NCI-H2107 (cell line): ENCODE measurements at places on chromosomes 16 and 17.

- no peak for DNase-seq
Measured at GRCh38 chr17:80117491-80118401, 16.4 kb downstream of the GAA start.

GRCh38 chr17:30148376-30148775 lies 31.8 kb downstream of the NSRP1 start:
- DNase-seq: no peak

- no peak for DNase-seq
Measured at GRCh38 chr16:89444151-89444723, 46.1 kb downstream of the ANKRD11 start.

- DNase-seq: no peak
Measured at GRCh38 chr17:62919388-62919787, 46.6 kb upstream of the TANC2 start.

GRCh38 chr17:50949989-50950877 lies 84.1 kb upstream of the TOB1 start:
- peak; percentile 50 for DNase-seq

DNA sequence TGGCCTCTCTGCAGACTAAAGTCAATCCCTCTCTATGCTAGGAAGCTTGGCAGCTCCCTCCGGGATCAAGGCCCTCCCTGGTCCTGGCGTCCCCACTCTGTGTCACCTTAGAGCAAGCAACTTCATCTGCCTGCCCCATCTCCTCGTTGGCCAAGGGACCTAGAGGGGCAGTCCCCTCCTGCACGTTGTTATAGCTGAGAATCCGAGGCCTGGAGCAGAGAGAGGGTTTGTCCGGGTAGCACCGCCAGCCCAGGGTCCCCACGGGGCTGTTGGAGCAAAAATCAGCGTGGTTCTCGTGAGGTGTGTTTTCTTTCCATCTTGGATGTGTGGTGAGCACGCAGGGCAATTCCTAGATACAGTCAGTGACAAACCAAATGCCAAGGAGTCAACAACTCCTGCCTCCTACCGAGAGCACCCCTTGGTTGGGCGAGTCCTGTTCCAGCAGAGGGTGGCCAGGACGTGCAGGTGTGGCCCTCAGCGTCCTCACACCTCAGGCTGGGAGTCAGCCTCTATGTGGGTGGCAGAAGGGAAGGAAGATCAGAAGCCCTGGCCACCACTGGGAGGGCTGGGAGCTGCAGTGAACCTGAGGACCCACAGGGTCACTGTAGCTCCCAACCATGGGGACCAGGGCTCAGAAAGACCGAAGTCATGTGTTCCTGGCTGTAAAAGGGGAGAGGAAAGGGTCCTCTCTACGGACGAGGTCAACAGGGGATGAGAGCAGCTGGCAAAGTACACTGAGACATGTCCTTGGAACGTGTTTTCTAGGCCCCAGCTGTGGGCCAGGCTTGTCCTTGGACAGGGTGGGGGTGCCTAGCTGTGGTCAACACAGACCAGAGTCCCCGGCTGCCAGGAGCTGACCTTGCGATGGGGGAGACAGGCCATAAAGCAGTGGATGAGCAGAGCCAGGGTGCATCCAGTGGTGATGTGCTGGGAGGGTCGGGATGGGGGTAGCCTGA lies 85.6 kb upstream of the CIBAR2 start:
- no peak for DNase-seq

DNA sequence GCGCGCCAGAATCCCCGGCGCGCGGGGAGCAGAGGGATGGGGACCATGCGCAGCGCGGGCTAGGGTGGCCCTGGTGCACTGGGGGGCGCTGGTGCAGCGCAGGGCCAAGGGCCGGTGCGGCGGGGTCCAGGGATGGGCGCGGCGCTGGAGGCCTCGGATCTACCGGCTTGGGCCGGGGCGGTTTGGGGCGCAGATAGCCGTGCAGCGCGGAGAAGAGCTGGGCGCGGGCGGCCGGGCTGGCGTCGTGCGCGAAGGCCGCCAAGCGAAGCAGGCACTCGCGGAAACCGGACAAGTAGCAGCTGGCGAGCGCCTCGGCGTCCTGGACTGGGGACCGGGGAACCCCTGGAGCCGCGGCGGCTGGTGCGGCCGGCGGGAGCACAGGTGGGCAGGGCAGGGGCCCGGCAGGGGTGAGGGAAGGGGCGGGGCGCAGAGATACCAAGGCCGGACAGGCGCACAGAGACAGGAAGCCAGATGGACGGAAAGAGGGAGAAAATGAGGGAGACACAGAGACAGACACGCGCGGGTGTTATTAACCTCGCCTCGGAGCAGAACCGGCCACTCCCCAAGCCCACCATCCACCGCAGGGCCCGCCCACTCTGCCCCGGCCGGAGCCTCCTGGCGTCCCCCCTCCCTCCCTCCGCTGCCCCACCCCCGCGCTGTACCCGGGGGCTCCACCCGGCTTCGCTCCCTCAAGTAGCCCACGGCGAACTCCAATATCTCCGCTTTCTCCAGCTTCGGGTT lies 2.1 kb downstream of the HES7 start:
- DNase-seq: no peak

DNA sequence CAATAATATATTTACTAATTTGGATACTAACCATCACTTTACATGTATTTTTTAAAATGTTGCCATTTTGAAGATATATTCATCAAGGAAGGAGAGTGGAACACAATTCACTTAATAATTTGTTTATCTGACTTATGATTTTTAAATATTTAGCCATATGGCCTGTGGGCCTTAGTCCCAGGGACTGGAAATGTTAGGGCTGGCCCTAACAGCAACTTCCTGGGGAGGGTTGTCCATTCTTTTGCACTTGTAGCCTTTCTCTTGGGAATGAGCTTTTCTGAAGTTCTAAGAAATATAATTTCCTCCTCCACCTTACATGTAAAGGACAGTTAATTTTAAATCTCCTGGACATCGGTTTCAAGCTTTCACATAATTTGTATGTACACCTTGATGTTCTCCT lies 27.7 kb upstream of the WSB1 start:
- DNase-seq: no peak

DNA sequence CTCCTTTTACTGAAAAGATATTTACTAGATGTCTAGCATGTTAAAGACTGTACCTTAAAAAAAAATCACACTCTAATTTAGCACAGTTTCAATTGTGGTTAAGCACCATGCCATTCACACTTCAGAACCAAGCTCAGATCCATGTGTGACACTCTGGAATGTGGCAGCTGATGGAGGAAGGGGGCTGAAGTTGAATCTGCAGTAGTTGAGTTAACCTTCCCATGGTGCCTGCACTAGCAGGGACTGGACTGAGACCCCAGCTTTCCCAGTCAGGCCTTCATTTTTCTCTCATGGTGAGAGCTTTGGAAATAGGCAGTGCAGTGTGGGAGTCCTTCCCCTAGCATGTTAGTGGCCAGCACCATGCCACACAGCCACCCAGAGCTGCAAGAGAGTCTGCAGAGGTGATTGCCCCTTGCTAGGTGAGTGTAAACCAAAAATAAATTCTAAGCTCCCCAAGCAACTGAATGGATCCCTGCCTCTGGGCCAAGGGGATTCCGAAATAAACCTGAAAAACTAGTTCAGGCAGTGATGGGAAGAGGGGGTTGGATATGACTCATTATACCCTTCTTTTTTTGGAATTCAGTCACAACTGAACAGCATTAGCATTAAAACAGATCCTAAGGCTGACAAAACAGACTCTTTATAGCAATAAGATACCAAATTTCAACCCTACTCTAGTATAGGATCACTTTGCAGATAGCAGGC lies 208.5 kb downstream of the WWOX start:
- DNase-seq: no peak

GRCh38 chr16:280005-280460 lies 358 bp upstream of the ARHGDIG start:
- DNase-seq: no peak

DNA sequence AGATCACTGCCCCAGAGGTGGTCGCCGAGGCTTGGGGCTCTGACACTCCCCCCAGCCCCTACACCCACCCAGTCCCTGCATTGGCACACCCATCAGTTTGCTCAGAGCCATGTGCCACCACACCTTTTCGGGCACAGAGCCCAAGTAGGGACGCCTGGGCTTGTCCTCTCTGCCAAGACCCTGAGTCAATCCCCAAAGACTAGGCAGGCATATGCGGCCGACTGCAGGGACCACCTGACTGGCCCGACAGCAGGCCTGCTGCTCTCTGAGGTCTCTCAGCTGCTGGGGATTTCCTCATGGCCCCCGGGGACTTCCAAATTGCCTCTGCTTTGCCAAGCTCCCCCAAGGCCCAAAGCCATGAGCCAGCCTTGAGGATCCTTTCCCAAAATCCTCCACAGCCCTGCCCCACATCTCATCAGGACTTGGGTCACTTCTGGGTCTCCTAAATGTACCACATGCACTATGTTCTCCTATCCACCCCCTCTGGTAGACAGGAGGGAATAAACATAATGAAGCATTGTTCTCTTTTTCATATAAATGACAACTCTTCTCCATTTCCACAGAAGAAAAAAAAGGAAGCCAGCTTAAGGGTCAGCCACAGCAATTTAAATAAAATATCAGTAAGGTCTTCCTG lies 30.6 kb downstream of the MYO18A start:
- DNase-seq: no peak

DNA sequence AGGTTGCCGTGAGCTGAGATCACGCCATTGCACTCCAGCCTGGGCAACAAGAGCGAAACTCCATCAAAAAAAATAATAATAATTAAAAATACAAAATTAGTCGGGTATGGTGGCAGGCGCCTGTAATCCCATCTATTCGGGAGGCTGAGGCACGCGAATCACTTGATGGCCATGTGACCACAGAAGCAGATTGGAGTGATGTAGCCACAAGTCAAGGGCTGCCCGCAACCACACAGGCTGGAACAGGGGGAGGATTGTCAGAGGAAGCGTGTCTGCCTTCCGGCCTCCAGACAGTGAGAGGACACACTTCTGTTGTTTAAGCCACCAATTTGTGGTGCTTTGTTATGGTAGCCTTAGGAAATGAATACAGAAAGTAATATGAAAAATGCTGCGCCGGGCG lies 11.8 kb upstream of the NAGS start:
- no peak for DNase-seq

DNA sequence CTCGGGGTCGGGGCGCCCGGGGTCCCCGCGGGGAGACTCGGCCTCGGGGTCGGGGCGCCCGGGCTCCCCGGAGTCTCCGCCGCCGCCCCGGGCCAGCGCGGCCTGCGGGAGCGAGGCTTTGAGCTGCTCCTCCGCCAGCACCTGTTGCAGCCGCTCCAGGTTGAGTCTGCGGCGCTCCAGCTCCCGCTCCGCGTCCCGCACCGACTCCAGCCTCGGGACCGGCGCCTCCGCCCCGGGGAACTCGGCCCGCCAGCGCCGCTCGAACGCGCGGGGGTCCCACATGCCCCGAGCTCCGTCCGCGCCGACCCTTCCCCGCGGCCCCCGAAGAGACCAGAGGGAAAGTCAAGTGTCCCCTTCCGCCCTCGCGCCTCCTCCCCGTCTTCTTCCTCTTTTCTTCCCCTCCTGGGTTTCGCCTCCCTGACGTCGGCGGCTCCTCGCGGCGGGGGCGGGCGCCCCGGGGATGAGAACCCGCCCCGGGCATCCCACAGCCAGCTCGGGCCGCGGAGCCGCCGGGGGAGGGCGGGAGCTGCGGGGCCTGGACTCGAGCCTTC lies 40.8 kb upstream of the BHLHA9 start:
- DNase-seq: no peak

DNA sequence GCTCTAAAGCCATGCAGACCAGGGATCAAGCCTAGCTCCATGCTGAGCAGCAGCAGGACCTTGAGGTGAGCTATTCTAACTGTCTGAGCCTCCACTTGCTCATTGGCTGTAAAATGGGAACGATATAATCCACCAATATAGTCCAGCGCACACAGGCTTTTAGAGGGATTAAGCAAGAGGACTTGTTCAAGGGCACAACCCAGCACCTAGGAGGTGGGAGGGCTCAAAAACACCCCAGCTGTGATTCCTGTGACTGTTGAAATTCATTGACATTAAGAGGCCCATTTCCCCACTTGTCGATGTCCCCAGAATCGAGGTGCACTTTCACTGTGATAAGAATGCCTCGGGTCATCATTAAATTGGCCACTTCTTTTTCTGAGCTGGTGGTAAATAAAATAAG lies 4.1 kb downstream of the USH1G start:
- DNase-seq: no peak

DNA sequence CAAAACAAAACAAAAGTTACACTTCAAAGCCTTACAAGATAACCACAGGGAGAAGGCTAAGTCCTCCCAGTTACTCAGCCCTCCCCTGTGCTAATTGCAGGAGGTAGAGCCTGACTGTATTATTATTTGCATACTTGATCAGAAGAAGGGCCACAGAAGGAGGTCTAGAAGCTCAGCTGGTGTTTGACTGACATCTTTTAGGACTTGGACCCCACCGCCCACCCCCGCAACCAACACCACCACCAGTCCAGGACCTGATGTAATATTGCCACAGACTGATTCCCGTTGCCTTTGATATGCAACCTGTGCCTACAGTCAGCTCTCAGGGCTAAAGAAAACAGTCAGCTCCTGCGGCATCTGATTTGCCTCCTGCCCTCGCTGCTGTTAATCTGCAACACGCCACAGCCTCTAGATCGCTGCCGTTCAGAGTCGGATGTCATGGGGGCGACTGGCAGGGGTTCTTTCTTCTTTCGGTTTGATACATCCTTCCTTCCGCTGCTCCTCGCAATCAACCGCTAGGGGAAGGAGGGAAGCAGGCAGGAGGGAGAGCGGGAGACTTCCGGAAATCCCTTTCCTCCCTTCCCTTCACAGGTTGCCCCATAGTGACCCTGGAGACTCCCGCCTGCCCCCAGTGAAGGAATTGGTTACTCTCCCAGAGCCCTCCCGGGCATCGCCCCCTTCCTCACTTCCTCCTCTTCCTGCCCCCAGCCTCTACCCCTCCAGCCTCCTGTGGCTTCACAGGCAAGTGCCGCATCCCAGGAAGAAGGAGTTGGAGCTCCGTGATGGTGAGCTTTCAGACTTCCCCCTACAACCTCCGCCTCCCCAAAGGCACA lies 90.5 kb upstream of the SOX9 start:
- DNase-seq: peak; percentile 74

DNA sequence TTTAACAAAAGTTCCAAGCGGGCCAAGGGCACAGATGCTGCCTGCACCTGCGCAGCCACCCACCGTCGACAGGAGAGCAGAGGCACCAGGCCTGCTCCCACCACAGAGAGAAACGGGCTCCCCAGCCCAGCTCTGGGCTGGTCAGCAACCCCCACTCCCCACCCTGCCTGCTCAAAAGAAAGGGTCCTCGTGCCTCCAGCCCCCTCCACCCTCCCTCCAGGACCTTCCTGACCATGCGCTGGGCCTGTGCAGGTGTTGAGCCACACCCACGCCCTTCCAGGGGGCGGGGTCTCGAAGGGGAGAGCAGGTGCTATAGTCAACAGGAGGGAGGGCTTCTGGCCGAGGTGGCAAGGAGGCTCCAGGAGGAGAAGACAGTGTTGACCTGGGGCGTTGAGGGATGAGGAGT lies 25.3 kb downstream of the ZNF778 start:
- no peak for DNase-seq

- DNase-seq: no peak
Measured at GRCh38 chr17:1931844-1932579, 93.1 kb downstream of the RTN4RL1 start.

DNA sequence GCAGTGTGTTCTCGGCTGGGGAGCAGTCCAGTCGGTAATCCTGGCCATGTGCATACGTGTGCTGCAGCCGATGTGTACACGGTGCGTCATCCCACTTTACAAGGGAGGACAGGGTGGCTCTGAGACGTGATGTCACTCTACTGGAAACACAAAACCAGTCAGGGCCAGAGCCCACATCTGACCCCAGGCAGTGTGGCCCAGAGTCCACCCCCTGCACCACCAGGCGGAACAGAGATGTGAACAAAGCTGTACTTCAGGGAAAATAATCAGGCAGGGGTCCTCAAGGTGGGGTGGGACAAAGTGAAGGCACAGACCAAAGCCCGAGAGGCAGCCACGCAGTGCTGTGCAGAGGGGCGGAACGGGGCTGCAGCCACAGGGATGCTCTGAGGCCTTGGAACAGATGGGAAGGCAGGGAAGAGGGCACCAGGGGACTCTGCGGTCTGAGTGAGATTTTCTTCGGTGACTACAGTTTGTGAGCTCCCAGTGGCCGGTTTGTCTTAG lies 181.5 kb downstream of the ZNF423 start:
- DNase-seq: no peak
